ENCODE measurements at places on chromosomes 11 and 22.

DNA sequence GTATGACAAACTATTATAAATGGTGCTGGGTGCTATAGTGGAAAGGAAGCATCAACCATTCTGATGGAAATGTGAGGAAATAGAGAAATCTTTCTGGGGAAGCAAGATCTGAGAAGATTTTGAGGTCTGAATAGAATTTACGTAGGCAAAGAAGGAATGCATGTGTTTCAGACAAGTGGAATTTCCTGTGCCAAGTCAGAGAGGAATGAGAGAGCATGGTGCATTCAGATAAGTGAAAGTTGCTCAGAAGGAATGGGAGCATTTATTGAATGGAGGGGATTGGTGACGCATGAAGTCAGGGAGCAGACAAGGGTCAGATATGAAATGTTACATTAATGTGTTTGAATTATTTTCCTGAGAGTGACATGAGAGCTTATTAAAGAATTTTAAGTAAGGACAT lies 725.5 kb downstream of the METTL15 start:
- no peak for DNase-seq

- peak; percentile 97 for DNase-seq
These were observed at the start of gene SNU13 for GRCh38 chr22:41688365-41689211. Gene SNU13, minus strand, starts transcription at chr22:41688867. Its CDS starts 71 bp downstream, at chr22:41688796.

DNA sequence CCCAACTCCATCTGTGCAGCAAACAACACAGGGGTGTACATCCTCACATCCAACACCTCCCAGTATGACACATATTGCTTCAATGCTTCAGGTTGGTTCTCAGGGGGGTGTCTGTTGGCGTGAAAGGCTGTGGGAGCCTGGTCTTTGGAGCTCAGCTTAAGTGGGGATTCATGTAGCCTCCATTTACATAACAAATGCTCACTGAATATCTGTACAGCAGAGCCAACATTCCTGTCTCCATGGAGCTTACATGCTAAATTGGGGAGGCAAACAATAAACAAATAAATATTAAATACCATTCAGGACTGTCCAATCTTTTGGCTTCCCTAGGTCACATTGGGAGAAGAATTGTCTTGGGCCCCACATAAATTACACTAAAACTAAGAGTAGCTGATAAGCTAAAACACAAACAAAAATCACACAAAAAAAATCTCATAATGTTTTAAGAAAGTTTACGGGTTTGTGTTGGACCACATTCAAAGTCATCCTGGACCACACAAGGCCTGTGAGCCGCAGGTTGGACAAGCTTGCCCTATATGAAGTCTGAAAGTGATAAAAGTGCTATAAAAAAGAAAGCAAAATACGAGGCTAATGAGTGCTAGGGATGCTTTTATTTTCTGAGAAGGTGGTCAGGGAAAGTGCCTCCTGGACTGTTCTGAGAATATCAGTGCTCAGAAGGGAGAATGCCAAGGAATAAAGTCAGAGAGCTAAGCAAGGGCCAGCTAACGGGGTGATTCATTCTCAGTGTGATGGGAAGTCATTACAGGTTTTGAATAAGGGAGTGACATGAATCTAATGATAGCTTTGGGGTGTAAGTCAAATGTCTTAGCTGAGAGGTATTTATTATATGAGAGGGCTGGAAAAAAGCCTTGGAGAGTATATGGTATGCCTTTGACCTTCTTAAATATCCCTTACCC lies 41.6 kb downstream of the CD44 start:
- no peak for DNase-seq

DNA sequence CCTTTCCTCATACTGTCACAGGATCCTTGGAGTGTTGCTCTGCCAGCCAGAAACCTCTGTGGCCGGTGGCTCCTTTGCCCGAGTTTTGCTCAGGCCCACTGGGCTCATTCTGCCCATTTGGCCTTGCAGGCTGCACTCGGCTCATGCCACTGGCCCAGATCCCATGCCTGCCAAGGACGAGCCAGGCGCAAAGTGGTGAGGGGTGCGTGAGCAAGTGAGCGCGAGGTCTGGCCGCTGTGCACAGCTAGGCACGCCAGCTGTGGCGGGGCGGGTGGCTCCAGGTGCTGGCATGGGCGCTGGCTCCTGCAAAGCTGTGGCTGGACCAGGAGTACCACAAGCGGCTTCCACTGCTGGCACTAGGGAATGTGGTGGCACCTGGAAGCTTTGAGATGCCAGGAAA lies 2.8 kb upstream of the RNF141 start:
- no peak for DNase-seq

DNA sequence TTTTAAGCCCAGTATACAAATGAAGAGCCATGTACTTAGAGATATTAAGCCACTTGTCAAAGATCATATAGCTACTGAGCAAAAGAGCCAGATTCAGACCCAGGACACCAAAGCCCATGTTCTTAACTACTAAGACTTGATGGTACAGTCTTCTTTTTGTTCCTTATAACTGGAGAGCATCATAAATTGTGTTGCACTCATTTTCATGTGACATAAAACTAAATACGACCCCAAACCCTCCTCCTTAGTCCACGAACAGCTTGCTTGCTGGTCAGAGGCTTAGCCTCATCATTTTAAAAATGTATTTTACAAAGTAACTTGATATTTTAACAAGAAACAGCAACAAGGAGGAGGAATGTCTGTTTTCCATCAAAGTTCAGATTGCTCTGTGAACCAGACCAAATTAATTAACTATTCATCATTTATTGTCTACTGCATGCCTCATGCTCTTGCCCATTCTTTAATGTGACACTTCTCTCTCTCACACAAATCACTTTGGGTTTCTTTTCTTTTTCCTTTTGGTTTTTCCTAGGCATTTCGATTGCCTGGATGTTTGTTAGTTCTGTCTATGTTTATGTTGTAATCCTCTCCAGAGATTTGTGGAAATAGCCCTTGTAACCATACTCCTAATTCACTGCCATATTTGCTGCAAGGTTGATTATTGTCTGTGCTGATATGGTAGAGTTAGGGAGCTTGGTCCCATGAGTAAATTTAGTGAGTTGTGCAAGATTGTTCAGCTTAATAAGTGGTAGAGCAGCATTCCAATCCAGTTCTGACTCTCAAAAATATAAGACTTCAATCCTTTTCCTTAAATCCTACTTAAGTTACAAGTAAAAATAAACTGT lies 8.4 kb upstream of the ARHGAP20 start:
- no peak for DNase-seq

- no peak for DNase-seq
These were observed 98.5 kb downstream of the CTTN start for GRCh38 chr11:70496591-70497535.

GRCh38 chr11:128579798-128580504 lies 7.4 kb downstream of the ETS1 start:
- no peak for DNase-seq

DNA sequence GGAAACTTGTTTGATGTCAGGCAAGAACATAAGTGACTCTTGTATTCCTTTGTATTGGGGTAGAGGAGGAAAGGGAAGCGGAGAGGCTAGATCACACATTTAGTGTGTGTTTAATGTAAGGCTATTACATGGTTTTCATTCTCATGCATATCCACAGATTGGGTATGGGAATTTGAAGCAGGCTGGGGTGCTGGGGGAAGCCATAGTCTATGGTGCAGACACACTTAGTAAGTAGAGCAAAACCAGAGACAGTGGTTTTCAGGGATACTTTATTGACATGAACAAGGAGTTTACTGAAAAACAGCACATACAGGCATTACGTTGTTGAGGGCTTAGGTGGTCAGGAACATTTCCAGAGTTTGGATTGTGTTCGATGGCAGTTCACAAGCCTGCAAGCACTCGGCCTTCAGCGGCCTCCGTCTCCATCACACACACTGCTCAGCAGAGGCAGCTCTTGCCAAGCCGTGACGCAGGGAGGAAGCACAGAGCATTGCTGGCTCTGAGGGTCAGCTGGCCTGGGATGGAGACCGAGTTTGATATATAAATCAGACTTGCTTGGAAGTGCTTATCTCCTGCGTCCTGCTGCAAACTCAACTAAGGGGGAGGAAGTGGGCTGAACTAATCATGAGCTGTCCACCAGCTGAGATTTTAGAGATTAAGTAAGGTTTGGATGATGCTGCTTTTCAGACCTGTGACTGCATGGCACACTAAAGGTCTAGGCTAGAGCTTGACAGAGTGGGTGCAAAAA lies 25.3 kb downstream of the SCN3B start:
- peak; percentile 8 for DNase-seq

GRCh38 chr11:36375353-36376008 lies 79.4 kb downstream of the PRR5L start:
- no peak for DNase-seq

DNA sequence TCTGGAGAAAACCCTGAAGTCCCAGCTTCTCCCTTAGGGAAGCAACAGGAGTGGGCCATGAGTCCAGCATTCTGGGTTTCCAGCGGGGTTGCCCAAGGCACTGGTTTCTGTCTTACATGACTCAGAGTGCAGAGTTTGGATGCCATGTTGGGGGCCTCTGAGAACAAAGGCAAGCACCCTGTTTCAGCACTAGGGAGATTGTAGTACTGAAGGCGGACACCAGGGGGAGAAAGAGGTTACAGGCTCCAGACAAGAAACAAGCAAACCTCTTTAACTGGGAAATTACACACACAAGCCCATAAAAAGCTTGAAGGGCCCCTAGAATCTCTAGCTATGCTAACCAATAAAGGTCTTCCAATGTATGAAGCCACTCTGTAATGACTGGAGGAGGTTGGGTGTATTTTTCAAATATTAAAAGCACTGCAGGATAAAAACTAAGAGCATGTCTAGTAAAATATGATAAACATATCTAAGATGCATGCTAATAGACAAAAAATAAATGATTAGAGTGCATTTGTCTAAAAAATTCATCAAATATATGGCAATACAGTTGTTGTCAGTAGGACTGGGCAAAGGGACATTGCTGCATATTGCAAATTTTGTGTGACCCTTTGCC lies 7.1 kb downstream of the MS4A6E start:
- DNase-seq, result peak; percentile 77

DNA sequence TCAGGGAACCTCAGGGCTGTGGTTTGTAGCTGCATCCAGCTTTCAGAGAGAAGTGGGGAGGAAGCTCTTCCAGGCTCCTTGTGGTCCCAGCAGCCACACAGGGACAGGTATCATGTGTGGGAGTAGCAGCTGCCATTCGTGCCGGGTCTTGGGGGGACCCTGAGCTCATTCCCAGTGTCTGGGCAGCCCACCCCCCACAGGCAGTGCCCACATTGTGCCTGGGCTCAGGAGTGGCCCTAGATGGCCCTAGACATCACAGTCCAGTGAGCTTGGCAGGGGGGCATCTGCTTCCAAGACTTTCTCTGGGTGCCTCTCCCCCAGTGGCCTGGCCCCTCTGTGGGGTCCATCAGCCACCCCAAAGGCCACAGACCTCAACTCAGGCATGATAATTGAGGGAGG lies 619.7 kb downstream of the BRD1 start:
- no peak for DNase-seq

All from hematopoietic multipotent progenitor cell treated with erythropoietin and hydrocortisone succinate and interleukin-3 and kit ligand, for 6 days (in vitro differentiated cells).